Muscle of back (tissue), 13 donors: ENCODE measurements at places on chromosomes 5 and 9.

DNA sequence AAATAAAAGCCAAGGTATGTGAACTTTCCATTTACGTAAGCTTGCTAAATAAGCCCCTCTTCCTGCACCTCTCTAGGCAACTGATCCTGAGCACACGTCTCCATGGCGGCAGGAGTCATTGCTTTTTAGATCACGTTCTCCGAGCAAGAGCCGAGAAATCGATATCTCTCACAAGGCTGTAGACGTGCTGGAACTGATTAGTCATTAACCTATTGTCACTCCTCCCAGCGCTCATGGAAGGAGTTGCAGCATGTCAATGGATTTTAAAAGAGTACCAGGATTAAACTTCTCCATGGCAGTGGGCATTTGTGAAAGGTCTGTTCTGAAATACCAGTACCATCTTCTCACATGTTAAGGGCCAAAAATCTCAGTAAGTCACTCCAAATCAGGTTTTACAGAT, 4.7 kb upstream of the ADCY2 start:
- DNase-seq, result no peak

DNA sequence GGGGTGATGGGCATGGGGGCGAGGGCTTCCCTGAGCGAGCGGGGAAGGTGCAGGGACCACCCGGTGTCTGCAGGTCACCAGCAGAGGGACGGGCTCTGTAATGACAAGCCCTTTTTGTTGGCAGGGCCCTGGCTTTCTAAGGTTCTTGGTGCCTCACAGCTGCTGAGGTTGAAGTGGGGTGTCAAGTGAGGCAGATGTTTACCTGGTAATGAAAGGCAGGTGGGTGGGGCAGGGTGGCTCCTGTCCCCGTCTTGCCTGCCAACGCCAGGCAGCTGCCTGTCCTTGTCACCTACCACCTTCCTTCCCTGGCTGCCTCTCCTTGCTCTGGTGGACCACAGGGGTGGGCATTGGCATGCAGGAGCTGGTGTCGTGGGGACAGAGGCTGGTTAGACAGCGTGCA, 41.0 kb upstream of the SEMA4D start:
- no peak for DNase-seq

GRCh38 chr5:116453988-116454411, 120.6 kb downstream of the SEMA6A start:
- DNase-seq, result no peak

DNA sequence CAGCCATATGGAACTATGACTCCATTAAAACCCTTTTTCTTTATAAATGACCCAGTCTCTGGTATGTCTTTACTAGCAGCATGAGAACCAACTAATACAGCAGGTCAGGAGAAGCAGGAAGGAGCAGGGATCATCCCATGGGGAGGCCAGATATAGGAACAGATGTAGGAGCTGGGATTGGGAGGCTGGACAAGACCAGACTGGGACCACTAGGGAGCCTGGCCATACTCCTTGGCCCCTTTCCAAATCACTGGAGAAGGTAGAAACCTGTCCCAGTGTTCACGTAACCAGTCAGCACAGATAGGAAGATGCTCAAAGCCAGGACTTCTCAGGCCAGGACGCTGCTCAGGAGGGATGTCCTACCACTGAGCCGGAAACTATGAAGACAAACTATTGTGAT, 95.5 kb downstream of the LMX1B start:
- no peak for DNase-seq

- DNase-seq, result no peak
Observed at GRCh38 chr9:15248081-15248480, 58.9 kb downstream of the TTC39B start.

- DNase-seq, result no peak
Observed at GRCh38 chr9:21590058-21590996, 108.2 kb upstream of the IFNE start.

DNA sequence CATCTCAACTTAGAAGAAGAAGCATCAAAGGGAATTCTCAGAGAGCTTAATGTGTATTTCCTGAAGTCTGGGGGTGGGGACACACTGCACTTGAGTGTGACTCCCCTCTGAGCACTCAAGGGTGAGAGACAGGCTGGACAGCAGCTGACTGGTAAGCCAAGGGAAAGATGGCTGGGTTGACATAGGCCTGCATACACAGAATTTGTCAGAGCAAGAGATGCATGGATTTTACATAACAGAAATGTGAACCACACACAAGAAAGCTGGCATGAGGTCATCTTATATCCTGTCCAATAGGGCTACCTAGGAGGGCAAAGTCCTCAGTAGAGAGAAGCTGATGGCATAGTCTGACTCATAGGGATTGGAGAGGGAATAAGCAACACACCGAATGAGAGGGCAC, 114.3 kb upstream of the EPB41L4A start:
- no peak for DNase-seq

GRCh38 chr5:174750711-174751110, 26.3 kb downstream of the MSX2 start:
- peak; percentile 46 for DNase-seq

DNA sequence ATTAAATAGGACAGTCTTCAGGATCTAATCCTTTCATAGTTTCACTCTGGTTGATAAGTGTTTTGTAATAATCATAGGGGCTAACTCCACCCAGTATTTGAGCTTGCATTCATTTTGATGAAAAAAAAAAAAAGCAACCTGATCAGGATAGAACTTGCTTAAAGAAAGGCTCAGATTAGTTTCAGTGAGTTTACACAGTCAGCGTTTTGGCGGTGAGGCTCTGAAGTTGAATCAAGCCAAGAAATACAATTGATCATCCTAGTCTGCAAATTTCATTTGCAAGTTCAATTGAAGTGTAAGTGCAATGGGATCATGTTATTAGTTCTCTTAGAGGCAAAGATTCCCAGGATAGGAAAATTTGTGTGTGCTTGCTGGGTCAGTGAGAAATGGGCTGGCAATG, 159.7 kb upstream of the ELL2 start:
- DNase-seq, result no peak
